ENCODE measurements at places on chromosomes 13 and 19.

GRCh38 chr13:22461854-22462490, 718.8 kb upstream of the SGCG start:
- DNase-seq, result no peak

DNA sequence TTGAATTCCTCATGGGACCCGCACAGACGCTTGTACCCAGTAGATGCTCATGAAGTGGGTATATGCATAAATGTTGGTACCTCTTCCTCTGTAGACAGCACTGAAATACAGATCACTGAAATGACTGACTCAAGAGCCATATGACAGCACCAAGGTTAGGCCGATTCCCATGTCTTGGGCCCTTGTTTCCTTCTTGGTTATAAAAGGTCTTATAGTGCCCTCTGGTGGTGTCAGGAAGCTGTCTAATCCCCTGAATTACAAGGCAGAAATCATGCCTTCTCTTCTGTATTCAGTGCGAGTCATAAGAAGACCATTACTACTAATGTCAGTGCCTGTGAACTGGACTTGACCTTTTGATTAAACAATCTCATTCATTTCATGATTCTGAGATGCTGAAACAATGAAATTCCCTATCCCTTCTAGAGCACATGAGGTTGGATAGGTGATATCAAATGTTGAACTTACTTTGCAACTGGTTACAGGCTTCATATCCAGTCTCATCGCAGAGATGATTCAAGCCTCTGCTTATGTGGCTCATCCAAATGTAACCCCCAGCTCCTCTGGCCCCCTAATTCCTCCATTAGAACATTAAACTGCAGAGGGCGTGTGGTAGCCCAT, 59.7 kb downstream of the SPATA13 start:
- peak; percentile 30 for DNase-seq

GRCh38 chr19:1580382-1580781, 12.3 kb upstream of the MEX3D start:
- DNase-seq, result no peak

GRCh38 chr13:49629196-49629938, 1.1 kb downstream of the ARL11 start:
- DNase-seq, result no peak

GRCh38 chr13:19864746-19865309, 1.4 kb upstream of the ZMYM5 start:
- DNase-seq, result peak; percentile 65

- no peak for DNase-seq
Measured at GRCh38 chr13:51760592-51760991, 43.4 kb downstream of the DHRS12 start.

- no peak for DNase-seq
Measured at GRCh38 chr13:94058821-94059360, 420.6 kb downstream of the DCT start.

DNA sequence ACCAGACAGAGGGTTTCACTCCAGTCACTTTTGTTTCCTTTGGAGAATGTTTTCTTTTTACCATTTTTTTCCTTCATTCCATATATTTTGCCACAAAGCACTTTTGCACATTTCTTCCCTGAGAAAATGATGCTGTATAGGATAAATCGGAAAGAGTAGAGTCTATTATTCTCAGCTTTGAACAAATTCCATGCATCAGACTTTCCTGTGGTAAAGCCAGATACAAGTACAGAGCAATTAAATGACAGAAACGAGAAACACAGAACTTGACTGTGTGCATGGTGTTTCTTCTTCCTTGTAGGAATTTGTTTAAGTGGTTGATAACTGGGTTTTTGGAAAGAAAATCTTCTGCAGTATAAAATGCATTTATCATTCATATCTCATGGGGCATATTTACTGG, 107.4 kb upstream of the CSNK1A1L start:
- no peak for DNase-seq

DNA sequence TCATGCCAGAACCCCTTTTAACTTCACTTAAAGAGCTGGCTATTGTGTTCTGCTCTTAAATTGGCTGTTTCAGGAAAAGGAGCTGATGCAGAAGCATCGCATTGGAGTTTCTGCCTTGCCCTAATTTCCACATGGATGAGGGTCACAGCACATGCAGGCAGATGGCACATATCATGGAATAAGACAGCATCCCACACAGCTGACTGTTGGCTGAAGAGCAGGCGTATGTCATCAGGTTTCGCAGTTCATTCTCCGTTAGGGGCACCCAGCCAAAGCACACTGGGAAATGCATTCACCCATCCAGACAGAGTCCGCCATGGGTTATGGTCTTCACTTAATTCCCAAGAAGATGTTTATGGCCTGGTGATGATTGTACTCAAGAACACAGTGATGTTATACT, 572.5 kb downstream of the LIG4 start:
- DNase-seq, result no peak

GRCh38 chr13:100666124-100666523, 8.5 kb downstream of the TMTC4 start:
- no peak for DNase-seq

DNA sequence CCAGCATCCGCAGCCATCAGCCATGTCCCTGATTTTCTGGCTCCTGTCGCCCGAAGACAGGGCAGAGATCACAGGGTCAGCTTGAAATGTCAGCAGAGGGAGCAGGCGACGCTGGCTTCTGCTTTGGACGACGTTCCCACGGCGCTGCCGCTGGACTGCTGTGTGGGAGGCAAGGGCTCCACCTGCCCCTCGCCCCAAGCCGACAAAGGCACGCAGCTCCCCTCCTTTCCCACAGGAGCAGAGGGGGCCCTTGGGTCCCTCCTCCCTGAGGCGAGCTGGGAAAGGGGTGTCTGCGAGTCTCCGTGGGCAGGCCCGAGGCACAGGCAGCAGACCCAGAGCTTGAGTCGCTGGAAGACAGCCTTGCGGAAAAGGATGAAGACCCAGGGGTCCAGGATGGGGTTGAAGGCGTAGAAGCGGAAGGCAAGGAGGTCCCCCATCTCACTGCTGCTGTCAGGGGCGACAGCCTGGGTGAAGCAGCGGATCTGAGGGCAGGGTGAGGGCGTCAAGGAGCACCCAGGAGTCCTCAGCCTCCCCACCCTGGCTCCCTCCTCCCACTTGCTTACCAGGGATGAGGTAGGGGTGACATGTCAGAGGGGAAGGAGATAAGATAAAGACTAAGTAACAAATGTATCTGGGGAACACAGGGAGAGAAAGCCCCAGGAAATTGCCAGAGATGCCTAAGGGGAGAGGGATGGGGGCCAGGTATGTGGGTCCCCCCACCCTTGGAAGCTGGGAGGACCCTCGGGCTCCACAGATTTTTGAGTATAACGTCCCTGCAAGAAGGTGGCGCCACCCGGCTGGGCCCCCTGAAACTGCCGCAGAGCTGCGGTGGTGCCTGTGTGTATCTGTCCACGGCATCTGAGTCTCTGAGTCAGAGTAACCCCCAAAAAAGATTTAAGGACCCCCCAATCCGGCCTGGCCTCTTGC, 3.4 kb downstream of the PTGIR start:
- DNase-seq, result no peak

DNA sequence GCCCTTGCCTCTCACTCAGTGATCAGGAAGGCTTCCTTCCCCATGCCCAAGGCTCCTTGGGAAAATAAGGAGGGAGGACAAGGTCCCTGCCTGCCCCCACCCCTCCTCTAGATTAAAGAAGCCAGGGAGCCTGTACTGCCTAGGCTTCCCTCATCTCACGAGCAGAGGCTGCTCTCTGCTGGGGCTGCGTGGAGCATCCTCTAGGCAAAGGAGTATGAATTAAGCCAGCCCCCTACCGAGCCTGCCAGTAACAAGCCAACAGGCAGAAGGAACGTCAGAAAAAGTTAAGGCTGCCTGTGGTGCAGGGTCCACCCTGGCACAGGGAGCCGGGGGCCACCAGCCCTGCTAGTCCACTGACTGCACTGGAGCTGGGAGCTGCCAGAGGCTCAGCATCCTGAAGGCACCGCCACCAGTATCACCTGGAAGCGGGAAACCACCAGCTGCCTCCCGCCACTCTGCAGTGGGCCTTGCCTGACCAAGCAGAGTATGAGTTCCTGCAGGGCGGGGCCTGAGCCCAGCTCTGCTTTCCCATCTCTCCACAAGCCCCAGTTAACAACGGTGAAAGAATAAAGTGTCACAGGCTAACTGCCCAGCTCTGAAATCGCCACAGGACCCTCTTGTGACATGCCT, 6.8 kb downstream of the NAPA start:
- no peak for DNase-seq

GRCh38 chr13:63088226-63088625, 1672.6 kb upstream of the PCDH20 start:
- no peak for DNase-seq

DNA sequence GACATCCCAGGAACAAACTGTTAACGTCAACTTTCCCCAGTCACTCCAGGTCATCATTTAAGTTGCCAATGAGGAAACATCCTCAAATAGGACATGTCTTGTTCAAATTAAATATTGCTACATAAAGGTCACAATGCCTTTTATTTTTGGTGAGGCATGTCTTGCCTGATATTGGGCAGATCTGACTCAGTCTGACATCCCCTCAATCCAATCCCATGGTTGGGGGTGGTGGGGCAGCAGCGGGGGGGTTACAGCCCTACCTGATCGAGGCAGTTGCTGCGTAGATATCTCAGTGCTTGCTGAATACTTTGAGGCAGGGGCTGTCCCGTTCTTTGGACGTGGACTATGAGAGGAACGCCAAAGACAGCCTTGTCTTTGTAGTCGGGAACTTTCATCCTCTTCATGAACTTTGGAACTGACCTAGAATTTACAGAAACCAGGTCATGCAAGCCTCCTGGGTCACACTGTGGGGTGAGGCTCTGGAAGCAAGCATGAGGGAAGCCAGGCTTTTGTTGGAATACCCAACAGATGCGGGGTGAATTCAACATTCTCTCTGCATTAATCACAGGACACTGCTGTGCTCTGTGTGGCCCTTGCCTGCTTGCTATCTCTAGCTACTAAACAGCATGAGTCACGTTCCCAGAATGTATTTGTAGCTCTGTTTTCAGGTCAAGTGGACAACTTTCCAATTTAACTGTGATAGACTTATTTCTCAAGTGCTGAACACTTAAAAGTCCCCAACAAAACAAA, 109.8 kb downstream of the KL start:
- no peak for DNase-seq

Data from activated CD4-positive, alpha-beta T cell treated with anti-CD3 and anti-CD28 coated beads, Interleukin-2, amount 50 U/mL, for 1 hour (primary cell).